T-helper 22 cell (primary cell): ENCODE measurements at places on chromosomes 5 and 9.

GRCh38 chr5:1807451-1808185 lies 6.4 kb downstream of the NDUFS6 start:
- no peak for DNase-seq

DNA sequence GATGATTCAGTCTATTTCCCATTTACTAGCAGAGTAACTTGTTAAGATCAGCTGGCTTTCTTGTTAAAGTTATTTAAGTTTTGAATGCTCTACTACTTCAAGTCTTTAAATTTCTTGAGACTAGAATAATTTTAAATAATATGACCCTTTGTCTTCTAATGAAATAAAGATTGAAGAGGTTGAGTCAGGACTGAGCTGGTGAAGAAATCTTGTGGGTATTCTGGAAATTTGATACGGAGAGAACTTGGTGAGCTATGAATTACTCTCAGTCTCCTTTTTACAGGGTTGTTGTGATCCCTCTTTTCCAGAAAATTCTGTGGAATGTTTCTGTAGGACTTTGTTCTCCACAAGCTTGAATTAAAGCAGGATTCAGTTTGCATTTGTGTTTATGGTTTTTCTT lies 29.3 kb downstream of the RNF20 start:
- no peak for DNase-seq

DNA sequence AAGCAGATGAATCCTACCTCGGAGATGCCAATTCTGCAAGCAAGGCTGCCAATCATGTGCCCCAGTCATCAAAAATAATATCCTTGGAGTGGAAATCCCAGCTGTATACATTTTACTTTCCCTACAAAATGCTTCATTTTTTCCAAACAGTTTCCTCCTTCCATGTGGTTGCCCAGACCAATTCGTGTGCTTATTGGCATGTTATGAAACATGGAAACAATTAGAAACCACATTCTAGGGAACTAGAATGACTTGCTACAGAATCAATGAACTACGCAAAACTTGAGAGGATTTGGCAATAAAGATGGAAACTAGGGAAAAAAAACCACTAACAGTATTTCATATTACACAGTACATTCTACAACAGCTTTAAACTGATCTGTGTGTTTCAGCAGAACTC lies 584.5 kb upstream of the DMAC1 start:
- no peak for DNase-seq

DNA sequence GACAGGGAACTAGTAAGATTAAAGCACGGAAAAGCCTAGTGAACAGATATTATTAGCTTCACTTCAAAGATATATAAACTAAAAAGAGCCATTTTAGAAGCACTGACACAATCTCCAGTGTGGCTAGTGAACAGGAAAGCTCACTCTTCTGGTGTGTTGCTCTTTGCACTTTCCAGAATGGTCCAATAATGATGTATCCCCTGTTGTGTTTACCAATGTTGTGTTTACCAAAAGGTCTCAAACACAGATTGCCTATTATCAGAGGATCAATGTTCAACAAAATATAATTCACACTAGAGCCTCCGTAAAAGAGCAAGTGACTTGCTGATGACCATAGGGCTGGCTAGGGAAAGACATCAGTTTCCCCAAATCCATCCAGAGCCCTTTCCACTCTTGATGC lies 11.6 kb downstream of the KLHL3 start:
- no peak for DNase-seq

- DNase-seq: no peak
Observed at GRCh38 chr9:121196389-121196788, 5.3 kb downstream of the RAB14 start.

GRCh38 chr9:19127871-19128500 lies 694 bp upstream of the PLIN2 start:
- peak; percentile 5 for DNase-seq

DNA sequence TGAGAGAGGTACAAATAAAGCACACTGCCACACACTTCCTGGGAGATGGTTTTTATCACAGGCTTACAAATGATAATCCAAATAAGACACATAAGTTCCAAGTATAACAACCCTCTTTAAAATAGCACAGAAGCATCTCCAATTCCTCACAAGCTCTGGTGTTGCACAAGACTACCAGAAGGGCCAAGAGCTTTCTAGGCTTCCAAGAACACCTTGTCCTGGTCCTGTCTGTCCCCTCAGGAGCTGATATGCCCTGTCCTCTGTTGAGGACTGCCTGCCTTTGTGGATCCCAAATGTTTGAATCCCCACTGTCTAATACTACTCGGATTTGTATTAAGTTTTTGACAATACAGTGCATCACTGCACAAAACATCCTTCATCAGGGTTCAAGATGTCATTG lies 110.1 kb downstream of the SPOCK1 start:
- no peak for DNase-seq

DNA sequence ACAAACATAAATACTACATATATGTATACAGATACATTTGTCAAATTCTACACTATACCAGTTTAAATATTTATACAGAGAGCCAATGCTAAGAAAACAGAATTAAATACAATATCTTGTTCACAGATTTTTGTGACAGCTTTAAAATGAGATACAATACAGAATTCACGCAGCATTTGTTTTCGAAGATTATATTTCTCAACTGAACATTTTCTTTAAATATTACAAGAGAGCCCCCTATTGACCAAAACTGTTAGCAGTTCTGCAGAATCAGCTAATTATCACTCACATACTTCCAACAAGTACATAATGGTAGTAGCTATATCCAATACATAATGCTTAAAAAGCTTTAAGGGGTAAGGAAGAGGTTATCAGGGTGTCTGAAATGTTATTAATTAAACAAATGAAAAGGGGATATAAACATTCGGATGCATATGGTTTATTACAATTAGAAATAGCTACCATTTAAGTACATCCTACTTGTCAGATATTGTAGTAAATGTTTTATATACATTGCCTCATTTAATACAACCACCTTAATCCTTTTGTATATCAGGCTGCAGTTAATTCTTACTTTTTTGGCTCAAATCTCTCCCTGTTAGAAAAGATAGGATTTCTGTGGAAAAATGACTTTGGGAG lies 31.7 kb downstream of the ZDHHC21 start:
- DNase-seq: no peak

- DNase-seq: no peak
Observed at GRCh38 chr9:137052998-137053943, 590 bp downstream of the ENTPD2 start.

- DNase-seq: no peak
Observed at GRCh38 chr9:133910855-133911514, 81.1 kb downstream of the VAV2 start.

GRCh38 chr5:157703736-157704135 lies 27.5 kb upstream of the THG1L start:
- no peak for DNase-seq

- no peak for DNase-seq
Observed at GRCh38 chr9:72353455-72354116, 11.4 kb downstream of the ZFAND5 start.

DNA sequence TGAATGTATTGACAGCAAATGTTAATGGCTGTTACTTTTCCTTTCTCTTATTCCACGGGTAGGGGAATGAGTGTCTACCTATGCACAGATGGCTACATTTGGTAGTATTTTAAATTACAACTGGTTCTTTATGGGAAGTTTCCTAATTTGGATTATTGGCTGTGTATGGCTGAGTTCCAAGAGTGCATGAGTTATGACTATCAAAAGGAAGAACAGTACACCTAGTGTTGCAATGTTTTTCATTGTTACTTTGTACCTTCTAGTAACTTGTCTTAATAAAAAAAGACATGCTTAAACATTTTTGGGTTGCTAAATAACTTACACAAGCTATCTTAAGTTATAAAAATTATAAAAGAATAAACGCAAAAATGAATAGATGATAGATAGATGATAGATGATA lies 35.8 kb upstream of the MAMDC2 start:
- DNase-seq: no peak

GRCh38 chr5:39604491-39604890 lies 179.7 kb upstream of the DAB2 start:
- DNase-seq: no peak

DNA sequence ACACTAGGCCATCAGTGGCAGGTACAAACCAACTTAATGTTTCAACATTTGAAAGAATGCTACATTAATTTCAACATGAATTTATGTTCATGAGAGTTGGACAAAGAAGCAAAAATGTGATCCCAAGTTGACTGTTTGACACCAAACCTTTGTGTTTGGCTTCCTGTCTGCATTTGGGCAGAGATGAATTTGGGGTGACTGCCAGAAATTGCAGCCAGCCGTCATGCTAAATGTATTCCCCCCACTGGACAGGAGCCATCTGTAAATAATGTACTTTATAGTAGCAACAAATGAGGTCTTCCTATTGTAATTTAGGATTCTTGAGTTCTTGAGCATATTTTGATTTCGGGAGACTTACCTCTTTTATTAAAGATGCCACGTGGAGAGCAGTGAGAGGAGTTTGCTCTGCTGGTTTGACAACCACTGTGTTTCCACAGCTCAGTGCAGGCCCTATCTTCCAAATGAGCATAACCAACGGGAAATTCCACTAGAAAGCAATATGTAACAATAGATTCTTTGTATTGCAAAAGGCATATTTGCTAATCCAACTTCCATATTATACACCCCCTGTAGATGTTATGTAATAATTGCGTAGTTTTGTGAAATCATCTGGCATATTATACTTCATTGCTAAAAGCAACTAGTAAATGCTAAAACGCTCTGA lies 27.6 kb downstream of the ALDH1A1 start:
- DNase-seq: no peak

DNA sequence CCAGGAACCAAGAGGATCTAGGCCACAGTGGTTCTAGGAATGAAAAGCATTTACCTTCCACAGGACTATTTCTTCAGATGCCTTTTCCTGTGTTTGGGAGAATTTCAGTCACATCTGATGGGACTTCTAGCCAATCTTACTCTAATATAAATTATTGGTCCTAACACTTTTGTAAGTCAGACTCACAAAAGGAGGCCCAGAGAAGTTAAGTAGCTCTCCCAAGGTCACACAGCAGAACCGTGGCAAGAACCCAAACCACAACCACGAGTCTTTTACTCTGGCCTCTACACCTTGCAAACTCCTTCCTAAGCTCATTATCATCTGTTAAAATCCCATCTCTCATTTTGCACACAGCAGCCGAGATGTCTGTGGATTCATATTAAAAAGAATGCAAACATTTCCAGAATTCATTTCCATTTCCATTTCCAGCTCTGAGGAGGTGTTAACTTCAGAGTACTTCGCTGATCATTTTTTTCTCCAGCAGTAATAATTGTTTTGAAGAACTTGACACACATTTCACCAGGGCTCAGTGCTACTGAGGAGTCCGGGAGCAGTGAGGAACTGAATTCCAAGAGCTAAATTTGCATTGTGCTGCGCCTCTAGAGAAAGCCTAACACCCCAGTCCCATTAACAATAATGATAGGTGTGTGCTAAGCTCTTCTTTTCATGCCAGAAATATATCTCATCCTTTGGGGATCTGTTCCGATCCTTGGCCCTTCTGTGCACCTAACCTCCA lies 168.1 kb downstream of the SEMA6A start:
- no peak for DNase-seq

DNA sequence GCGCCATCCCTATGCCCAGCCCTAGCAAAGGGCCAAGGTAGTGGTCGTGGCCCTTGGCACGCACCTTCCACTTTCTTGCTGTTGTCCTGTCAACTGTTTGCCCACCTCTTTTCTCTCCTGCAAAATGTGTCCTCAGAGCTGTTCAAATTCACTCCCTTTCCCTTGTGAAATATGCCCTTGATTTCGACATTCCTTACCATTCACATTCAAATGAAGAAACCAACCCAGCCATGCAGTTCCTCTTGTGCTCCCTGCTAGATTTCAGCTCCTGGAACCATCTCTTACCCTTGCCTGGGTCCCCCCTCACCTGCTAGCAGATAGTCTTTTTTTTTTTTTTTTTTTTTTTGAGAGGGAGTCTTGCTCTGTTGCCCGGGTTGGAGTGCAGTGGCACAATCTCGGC lies 19.6 kb upstream of the HRH2 start:
- DNase-seq: no peak

GRCh38 chr9:78866207-78867132 lies 569.5 kb downstream of the PSAT1 start:
- no peak for DNase-seq

DNA sequence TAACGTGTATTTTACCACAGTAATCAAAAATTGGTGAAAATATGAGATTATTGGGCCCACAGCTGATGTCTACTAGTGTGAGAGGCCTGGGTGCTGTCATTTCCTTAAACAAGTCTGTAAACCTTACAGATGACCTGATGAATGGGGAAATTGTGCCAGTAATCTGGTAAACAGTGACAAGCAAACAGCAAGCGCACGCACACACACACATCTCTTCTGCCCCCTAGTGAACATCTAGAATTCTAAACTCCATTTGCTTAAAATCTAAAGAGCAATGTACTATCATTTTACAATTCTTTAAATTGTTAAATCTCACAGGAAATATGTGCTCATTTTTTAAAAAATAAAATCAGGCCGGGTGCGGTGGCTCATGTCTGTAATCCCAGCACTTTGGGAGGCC lies 7.5 kb upstream of the RAPGEF1 start:
- DNase-seq: no peak

GRCh38 chr9:111910428-111910827 lies 13.8 kb downstream of the UGCG start:
- DNase-seq: no peak

GRCh38 chr9:126439883-126440653 lies 113.4 kb downstream of the MVB12B start:
- DNase-seq: no peak

GRCh38 chr5:1211701-1212100 lies 10.3 kb downstream of the SLC6A19 start:
- DNase-seq: no peak

DNA sequence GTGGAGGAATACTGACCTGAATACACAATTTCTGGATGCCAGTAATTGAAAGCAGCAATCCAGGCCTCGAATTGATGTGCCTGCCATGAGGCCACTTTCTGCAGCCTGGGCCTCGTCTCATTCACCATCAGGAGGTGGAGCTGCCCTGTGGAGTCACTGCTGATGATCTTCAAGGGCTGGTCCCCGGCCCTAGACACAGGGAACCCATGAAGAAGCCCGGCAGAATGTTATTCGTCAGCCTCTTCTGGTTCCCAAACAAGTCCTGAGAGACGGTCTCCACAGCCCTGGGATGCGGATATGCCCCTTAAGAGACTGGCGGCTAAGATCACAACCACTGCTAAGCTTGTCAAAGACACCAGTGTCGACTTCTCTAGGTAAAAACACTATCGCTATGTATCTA lies 4.5 kb downstream of the DPH7 start:
- DNase-seq: no peak

DNA sequence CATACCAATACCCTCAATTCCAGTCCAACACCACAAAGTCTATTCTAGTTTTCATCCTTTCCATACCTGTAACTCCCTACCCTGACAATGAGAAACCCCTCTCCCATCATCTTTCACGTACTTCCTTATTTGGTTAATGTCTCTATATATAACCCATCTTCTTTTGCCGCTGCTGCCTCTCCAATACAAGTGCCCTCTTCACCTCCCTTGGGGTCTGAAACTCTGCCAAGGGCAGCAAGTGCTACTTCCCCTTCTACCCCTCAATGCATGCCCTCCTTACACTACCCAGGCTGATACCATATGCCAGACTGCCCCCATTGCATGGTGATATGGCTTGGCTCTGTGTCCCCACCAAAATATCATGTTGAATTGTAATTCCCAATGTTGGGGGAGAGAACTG lies 24.4 kb upstream of the SMIM15 start:
- DNase-seq: no peak
